ENCODE measurements at places on chromosomes 2 and 18.

GRCh38 chr2:200396781-200397242 lies 90.3 kb downstream of the SPATS2L start:
- DNase-seq: no peak

DNA sequence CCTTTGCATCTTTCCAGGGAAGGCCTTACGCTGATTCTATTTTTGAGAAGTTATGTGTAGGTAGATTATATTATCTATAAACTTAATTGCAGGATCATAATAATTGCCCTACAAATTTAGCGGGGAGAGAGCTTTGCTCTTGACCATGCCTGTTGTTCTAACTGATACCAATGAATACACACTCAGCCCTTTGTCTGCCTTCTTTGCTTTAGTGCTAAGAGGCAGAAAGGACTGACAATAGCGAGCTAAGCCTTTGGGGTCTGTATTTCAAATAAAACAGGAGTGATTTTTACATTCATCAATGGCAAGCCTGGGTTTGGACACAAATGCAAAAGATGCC lies 115.3 kb upstream of the STON1 start:
- DNase-seq: no peak

- no peak for DNase-seq
These were observed 67.0 kb downstream of the SP3 start for GRCh38 chr2:173898178-173898668.

DNA sequence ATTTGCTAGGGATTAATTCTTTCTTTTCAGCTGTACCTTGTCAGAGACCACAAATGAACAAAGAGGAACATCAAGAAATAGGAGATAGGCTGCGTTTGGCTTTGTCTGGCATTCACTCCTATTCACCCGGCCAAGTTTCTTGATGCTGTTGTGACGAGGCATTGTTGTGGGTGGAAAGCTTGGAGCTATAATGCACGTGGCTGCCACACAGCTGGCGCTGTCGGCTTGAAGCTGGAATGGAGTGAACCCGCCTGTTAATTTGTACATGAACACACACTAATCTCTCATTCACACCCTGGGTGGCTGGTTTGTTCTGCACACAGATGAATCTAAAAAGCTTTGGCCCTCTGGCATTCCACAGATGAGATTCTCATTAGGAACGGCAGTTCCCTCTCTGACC lies 274.9 kb upstream of the GYPC start:
- DNase-seq: no peak

DNA sequence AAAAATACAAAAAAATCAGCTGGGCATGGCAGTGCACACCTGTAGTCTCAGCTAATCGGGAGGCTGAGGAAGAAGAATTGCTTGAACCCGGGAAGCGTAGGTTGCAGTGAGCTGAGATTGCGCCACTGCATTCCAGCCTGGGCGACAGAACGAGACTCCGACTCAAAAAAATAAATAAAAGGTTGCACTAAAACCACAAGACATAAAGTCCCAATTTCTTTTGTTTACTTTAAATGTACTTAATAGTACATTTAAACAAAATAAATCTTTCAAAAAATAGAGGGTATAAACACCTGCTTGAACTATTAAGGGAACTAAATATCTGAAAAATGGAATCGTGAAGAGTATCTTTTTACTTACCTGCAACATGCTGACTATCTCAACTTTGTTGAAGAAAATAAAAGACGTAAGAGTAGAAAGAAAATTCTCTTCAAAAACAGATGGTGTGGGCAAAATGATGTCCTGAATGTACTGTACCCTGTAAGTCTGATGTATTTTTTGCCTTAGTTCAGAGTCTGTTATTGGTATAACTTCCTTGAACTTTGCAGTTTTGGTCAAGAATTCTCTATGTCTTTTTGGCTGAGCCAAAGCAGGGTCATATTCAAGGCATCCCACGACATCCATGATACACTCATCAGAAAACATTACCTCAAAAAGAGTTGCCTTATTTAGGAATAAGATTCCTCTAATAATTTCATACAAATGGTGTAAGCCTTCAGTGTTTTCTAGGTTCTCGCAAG lies 19.2 kb downstream of the PPP4R3B start:
- no peak for DNase-seq

- no peak for DNase-seq
These were observed 62.5 kb downstream of the SLC4A3 start for GRCh38 chr2:219689676-219690628.

DNA sequence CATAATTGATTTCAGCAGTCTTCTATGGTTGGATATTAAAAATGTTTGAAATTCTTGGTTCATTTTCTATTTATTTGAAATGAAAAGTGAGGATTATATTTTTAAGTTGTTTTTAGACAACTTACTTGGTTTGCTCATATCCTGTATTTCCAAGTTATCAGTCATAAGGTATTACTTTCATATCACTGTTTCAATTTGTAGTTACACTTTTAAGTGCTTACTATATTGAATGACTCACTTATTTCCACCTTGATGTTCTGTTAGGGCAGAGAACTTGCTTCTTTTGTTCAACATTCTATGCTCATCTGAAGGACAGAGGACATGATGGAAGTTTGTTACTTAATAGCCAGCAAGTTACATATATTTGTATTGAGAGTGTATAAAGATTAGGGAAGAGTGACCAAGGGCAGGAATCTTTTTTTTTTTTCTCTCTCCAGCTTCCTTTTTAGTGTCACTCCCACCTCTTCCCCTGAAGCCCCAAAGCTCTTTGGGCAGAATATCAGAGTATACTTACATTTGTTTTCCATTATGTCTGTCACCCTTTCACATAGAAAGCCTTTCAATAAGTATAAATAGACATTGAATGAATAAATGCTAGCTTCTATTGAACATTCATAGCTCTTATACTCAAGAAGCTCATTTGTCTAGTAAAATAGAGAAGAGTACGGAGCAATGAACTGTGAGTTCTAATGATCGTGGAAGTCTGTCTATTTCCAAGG lies 28.1 kb downstream of the PIK3C3 start:
- no peak for DNase-seq

DNA sequence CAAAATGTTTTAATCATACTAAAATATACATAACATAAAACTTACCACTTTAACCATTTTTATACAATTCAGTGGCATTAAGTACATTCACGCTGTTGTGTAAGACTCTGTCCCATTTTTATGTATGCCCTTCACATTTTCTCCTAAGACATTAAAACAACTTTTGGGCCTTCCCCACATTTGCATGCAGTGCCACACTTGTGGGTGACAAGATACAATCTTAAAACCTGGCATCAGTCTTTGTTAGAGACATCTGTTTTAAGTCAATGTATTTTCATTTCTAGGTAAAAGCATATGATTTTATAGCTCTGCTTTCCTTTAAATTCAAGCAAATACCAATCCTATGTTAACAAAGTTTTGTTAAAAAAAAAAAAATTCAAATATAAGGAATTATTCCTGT lies 17.3 kb downstream of the SPRED2 start:
- no peak for DNase-seq

GRCh38 chr2:10658041-10658913 lies 31.5 kb downstream of the NOL10 start:
- DNase-seq: no peak
